ENCODE measurements at places on chromosomes 1 and 21. TPM values are rescaled to one million over a fixed set of nuclear protein-coding genes. Genes with fewer than 3 reads are reported as not detected.
A peak's percentile ranks its signal among the peaks of the same experiment; 100 is the strongest.

TMEM61 gene
- total RNA-seq, result 5.4 TPM

FCRL5 gene
- 1.3 TPM for total RNA-seq

FCGR3B gene
- not detected for total RNA-seq

DNA sequence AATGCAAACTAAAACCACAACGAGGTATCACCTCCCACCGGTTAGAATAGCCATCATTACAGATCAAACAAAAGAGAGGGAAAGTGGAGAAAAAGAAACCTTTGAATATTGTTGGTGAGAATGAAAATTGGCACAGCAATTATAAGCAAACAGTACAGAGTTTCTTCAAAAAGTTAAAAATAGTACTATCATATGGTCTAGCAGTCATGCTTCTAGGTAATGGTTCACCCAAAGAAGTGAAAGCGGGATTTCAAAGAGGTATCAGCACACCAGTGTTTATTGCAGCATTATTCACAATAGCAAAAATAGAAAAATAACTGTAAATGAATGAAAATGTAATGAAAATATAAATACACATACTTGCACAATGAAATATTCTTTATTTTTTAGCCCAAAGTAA is 8.2 kb downstream of the OR2T10 start:
- DNase-seq, result no peak

- DNase-seq, result no peak
These were observed 98.2 kb downstream of the DMRTB1 start for GRCh38 chr1:53557369-53557768.

DNA sequence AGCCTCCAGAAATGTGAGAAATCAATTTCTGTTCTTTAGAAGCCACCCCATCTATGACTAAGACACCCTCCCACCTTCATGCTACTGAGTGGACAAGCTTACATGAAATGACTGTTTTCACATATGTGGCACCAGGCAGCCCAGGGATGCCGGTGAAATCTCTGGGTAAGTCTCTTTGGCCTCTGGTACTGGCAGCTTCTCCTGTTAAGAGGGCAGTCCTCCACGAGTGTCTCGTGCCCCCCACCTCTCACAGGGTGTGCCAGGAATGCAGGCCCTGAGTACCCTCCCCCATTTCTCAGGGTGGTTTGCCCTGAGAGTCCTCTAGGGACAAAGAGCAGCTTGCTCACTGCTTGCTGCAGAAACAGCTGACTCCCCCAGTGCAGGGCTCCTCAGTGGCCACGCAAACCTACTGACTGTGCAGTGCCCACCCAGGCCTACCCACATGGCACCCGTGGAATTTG is 3.2 kb upstream of the PRXL2B start:
- no peak for DNase-seq

DNA sequence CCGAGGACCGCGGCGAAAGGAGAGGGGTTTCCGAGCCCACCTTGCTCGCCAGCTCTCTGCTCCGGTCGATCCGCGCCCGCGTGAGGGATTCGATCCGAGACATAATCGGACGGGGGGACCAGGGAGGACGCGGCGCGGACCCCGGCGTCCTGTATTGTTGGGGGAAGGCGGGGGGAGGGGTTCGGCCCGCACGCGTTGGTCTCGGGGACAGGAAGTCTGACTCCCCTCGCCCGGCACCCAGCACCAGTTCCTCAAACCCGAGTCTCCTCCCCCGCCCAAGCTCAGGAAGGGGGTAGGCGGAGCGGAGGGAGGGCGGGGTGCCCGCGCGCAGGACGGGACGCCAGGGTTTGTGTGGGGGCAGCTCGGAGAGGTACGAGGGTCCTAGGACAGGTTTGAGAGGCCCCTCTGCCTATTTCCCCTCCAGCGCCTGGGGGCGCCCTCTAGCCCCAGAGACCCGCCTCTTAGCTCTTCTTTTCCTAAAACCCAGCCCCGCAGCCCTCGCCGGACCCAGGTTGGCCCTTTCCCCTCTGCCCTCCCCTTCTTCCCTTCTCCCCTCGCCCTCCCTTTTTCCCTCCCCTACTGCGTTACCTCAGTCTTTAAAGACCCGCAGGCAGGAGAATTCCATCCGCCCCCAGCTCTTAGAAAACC is at the start of gene ARHGEF2:
Gene ARHGEF2, minus strand, starts transcription at position 223 of the 648 bp plus-strand sequence. Its CDS starts 120 bp downstream, at position 103.
- peak; percentile 72 for DNase-seq
